ENCODE measurements at places on chromosomes 4 and X.
A peak's percentile ranks its signal among the peaks of the same experiment; 100 is the strongest.

- DNase-seq, result peak; percentile 2
Observed at GRCh38 chr4:88320224-88320779, 35.9 kb upstream of the PPM1K start.

DNA sequence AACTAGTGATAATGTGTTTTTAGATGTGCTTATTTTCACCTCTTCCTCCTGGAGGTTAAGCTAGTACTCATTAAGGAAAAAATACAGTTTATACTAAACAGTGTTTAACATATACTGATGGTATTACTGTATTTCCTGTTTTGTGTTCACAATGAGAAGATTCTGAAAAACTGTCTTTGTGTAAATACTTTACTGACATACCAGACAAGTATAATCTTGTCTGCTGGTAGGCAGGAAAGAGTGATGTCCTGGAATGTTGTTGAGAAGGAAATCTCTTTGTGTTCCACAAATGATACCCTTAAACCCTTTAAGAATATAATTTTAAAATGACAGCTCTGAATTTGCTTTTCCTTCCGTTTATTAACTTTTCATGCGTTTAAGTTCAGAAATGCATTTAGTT, 205.5 kb upstream of the NUDT6 start:
- DNase-seq, result peak; percentile 32

DNA sequence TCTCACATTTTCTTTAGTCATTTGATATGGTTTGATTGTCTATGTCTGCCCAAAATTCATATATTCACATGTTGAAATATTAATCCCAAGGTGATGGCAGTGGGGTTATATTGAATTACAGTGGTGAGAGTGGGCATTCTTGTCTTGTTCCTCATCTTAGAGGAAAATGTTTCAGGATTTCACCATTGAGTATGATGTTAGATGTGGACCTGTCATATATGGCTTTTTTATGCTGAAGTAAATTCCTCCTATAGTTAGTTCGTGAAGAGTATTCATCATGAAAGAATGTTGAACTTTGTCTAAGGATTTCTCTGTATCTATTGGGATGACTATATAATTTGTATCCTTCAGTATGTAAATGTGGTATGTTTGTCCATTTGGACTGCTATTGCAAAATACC, 512.3 kb upstream of the EPHA5 start:
- DNase-seq, result no peak

GRCh38 chr4:73816814-73817213, 19.7 kb upstream of the CXCL6 start:
- DNase-seq, result peak; percentile 97

GRCh38 chr4:8123389-8123788, 35.2 kb downstream of the ABLIM2 start:
- peak; percentile 10 for DNase-seq

- no peak for DNase-seq
Observed at GRCh38 chr4:41734371-41734770, 14.2 kb downstream of the PHOX2B start.

GRCh38 chrX:13938829-13939530, 90.7 kb downstream of the GEMIN8 start:
- no peak for DNase-seq

DNA sequence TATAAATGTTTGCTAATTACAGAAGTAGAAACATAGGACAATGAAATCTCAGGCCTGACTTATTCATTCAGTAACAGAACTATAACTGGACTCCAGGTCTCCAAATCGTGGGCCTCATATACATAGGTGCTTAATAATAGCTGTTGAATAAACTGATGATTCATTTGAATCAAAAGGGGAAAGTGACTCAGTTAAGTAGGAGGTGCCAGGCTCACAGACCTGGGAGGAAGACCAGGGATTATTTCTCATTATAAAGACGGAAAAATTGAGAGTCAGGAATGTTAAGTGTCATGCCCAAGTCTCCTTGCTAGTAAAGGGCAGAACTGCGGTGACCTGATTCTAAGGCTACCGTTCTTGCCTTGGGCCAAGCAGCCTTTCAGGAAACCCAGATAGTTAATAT, 131.5 kb downstream of the HS3ST1 start:
- DNase-seq, result no peak

DNA sequence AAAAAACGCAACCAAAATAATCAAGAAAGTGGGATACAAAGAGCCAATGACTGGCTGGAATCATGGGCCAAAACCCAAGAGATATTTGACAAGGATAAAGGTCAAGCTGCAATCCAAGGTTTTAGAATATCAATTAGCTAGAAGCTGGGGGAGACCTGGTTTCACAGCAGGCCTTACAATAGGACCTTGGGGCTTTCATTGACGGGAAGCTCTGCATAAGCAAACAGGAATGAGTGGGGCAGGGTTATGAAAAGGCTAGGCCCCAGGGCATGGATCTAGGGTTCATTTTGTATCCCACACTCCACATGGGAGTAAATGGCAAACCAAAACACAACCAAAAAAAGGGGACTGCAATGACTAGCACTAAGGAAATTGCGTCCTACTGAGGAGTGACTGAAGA, 215.3 kb downstream of the HS6ST2 start:
- DNase-seq, result no peak

GRCh38 chr4:173489514-173489913, 40.5 kb downstream of the HAND2 start:
- peak; percentile 41 for DNase-seq

DNA sequence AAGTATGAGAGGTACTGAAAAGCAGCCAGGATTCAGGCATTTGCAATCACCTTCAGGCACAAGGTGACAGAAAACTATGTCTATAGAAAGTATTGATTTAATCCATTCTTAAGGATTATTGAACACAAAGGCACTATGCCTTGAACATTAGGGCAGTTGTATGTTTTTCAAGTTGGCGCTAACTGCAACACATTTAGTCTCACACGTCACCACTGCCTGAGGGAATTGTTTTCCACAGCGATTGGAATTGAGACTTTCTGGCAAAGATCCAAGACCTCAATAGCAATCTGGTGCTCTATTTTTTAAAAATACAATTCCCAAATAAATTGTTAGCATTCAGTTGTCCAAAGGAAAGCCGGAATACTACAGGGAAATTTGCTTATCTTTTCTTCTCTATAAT, 52.7 kb upstream of the FTHL17 start:
- DNase-seq, result no peak

DNA sequence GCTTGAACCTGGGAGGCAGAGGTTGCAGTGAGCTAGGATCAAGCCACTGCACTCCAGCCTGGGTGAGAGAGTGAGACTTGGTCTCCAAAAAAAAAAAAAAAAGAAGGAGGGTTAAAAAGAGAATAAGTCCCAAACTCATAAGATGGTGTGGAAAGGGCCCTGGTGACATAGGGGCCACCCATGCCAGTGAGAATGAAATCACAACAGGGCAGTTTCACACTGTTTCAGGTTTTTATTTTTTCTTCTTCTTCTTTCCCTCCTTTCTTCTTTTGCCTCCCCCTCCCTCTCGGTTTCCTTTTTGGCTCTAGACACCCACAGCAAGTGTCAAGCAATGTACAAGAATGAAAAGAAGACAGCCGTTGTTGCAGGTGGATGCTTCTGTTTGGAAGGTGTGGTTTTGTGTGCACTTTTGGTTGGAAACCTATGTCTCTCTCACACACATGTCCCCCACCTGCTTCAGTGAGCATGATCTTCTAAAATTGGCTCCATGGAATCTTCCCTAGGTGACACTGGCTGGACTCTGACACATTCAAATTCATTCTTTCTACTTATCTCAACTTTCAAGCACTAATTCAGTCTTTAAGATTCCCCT, 14.4 kb upstream of the TLR8 start:
- DNase-seq, result no peak

- DNase-seq, result peak; percentile 82
Observed at GRCh38 chr4:20249333-20249732, 2.4 kb upstream of the SLIT2 start.

DNA sequence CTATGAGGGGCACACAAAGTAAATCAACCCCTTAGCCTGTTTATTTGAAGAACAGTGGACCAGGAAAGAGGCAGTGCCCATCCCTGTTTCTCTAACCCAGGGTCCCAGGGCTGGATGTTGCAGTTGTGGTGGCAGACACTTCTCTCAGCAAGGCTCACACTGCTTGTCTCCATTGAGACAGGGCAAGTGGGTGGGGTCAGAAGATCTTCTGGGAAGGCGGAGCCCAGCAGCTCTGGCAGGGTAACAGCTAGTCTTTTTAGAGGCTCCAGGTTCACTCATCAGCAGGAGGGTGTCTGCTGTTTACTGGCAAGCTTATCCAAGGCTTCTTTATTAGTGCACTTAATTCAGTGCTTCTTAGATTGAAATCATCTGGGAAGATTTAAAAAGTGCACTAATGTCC, 659.8 kb upstream of the DIPK2B start:
- no peak for DNase-seq

DNA sequence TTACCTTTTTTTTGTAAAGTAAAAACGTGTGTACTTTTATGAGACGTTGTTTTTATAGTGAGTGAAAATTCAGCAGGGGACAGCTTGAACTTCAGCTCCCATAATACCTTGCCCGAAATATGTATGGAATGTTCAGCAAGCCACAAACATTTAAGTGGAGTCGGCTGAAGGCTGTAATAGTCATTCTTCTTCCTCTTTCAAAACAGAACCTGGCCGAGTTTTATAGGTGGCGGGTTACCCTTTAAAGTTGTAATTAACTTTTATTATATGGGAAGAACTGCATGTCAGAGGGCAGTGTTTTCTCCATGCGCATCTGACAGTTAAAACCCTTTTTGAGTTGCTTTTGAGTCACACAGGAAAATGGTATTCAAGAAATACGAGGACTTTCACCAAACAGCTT, 50.7 kb downstream of the CLDN34 start:
- peak; percentile 85 for DNase-seq

- peak; percentile 88 for DNase-seq
Observed at GRCh38 chr4:183118585-183118984, 19.5 kb downstream of the WWC2 start.

DNA sequence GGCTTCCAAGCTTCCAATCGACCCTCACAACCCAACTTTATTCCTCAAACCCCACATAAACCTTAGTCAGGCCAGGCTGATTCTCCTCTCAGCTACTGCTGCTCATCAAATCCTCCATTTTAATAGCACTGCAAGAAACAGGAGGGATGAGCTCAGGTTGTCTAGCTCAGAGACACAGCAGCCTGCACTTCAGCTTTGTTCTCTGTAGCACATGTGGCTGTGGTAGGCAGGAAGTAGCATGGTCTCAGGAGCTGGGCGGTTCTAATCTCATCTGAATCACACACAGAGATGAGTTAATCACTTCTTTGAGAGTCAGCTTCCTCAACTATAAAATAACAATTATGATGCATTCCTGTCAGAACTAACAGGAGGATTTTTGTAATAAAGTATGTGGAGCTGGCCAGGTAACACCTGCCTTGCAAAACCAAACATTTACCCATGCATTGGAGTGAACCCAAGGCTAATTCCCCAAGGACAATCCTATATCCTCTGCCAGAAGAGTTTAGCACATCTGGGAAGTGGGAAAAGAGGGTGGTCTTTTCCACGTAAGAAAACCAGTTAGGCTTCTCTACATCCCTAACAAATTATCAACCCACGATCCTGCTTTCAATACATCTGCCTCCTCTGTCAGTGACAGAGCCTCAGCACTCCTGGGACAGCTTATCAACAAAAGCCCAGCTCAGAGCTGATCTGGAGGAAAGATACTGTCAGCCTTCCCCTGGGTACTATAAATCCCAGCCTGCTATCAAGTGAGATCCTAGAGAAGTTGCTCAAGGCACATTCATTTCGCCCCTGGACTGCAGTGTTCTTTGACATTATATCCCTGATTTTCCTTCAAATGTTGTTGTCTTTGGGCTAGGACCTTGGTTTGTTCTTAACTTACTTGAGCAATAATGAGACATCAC, 32.8 kb downstream of the ELOVL6 start:
- DNase-seq, result peak; percentile 82

DNA sequence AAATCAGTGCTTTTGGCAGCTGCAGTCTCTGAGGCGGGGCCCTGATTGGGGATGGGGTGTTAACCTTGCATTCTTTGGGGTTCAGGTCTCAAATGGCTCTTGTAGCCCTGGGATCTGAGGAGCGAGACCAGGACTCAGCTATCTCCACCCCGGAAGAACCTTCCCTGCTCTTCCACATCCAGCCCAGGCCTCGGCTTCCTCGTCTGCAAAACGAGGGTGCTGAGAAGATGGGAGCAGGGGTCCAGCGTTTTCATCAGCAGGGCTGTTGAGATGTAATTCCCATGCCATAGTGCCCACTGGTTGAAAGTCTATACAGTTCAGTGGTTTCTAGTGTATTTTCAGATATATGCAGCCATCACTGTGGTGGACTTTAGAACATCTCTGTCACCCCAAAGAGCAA, 34.6 kb upstream of the WFS1 start:
- DNase-seq, result no peak

DNA sequence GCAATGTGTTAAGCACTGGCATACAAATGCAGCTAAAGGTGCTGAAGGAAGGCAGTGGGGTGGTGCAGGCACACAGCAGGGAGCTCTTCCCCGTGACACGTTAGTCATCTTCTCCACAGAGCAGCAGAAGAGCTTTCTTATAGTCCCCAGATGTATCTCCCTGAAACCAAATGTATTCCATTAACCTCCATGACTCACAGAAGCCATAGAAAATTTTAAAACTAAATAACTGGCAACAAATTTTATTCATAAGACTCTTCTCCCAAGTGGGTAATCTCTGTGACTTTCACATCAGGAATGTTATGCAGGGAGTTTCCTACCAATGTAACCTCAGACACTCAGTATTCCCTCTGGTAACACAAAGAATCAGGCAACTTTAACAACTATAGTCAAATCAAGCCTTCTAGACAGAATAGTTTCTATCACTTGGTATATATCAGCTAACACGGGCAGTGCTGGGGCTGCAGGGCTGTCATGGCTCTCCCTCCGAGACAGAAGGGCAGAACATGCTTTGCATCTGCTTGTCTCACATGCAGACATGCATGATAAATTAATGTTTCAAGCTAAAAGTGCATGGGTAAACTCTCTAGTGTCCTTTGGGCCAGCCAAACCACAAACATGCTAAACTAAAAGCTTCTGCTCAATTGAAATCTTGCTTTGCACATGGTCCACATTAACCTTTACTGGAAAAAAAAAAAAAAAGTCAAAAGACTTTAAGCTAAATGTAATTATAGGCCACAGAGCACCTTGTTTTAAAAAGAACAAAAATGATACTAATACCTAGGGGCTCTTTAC, 28.2 kb downstream of the ANXA5 start:
- peak; percentile 98 for DNase-seq

DNA sequence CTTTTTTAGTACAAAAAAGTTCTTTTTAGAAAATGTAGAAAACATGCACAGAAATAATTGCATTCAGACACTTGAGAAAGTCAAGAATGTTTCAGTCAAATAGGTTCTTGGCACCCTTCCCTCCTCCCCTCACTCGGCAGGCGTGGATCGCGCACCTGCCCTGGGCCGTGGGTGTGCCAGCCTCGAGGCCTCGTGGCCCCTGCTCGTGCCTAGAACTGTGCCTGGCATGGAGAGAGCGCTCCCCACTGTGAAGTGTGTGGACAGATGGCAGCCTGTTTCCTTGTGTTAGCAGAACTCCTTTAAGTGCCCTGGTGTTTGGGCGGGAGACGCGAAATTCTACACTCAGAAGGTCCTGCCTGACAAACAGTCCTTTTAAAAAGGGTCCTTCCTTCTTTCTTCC, 14.7 kb downstream of the RGS12 start:
- no peak for DNase-seq

GRCh38 chr4:41645728-41646390, 102.7 kb downstream of the PHOX2B start:
- no peak for DNase-seq
